K562 (cell line): ENCODE measurements at places on chromosomes 6 and 20. TPM values are rescaled to one million over a fixed set of nuclear protein-coding genes. Genes with fewer than 3 reads are reported as not detected.

DNA sequence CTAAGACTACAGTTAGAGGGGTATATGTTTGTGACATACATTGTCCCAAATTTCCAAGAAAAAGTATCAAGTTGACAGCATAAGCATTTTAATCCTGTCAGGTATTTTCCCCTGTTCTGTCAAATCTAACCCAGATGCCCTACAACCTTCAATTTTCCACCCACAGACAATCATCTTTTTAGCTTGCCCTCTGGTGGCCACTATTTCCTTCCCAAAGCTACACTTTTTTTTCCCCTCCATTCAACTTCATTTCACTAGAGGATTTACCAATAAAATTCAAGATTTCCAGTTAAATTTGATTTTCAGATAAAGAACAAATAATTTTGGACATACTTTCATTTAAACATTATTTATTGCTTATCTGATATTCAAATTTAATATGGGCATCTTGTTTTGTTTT, 286.6 kb downstream of the TENT5A start:
- DNase-seq: no peak

- DNase-seq: no peak
Measured at GRCh38 chr6:158285656-158286021, 26.6 kb upstream of the TULP4 start.

The OPN5 gene
- total RNA-seq: not detected in 2 replicates

- DNase-seq: no peak
Measured at GRCh38 chr20:7199861-7200260, 432.4 kb downstream of the BMP2 start.

The C6orf132 gene
- total RNA-seq: 0.22 and 0.35 TPM in 2 replicates

- DNase-seq: no peak
Measured at GRCh38 chr20:40743141-40743775, 54.2 kb upstream of the MAFB start.

The KIF6 gene
- not detected in 2 replicates for total RNA-seq

The ADGB gene
- total RNA-seq: not detected in 2 replicates

DNA sequence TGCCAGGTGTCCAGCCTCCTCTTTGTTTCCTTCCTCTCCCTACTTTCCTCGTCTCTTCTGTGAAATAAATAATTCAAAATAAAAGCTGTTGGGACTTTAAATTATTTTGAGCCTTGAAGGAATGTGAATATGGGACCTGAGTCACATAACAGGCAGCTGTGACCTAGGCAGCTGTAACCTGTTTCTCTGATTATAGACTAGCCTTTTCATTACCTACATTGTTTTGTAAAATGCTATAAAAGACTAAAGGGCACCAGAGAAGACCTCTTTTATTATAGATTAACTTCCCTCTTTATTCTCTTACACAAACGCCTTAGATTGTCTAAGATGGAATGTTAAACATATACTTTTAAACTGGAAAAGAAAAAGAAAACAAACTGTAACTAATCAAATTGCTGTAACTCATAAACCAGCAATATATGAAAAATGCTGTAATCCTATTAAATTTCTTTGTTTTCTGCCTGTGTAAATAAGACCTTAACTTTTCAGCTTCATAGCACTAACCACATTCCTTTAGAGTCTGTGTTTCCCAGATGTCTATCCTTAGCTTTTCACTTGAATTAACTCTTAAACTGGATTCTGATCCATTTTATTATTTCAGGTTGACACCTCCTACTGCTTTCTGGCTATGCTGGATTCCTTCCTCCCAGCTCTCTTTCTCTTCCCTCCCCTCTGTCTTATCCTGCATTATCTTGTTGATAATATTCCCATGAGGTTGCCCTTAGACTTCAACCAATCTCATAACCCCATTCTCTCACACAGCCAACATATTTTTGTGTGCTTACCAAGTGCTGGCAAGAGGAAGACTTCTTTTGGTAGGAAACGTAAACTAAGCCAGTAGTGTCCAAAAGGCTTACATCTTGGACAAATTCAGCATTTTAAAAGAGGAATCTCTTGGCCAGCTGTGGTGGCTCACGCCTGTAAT, 69.2 kb downstream of the TPD52L1 start:
- no peak for DNase-seq

GRCh38 chr6:132081338-132081737, 130.2 kb upstream of the CCN2 start:
- DNase-seq: no peak

The ADGRF5 gene
- total RNA-seq: 0.07 and 0.22 TPM in 2 replicates

- DNase-seq: peak; percentile 64
Measured at GRCh38 chr20:4012589-4012988, 2.8 kb downstream of the RNF24 start.

- no peak for DNase-seq
Measured at GRCh38 chr6:170091639-170092579, 199.0 kb downstream of the DLL1 start.

The FRK gene
- 0.13 and 0.22 TPM in 2 replicates for total RNA-seq

- no peak for DNase-seq
Measured at GRCh38 chr20:5785146-5785545, 34.9 kb downstream of the SHLD1 start.

The VGLL2 gene
- not detected in 2 replicates for total RNA-seq

DNA sequence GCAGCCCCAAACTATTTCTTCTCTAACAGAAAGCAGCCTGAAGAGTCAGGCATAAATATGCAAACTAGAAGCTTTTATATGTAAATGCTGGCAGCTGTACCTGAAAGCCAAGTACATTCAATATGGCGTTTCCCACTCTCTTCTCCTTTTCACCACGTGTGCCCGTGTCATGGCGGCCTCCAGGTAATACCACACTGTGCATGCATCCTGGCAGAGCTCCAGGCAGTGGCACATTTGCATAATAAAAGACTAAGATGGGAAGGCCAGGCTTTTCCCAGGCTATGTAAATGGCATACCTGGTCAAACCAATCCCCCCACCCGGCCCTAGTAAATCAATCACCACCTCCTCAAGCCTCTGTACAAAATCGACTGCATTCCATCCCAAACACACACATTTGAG, 120.6 kb downstream of the MMUT start:
- no peak for DNase-seq
